ENCODE measurements at places on chromosomes 11 and 22.

- DNase-seq, result no peak
These were observed 912 bp downstream of the VPS51 start for GRCh38 chr11:65096926-65097325.

- no peak for DNase-seq
These were observed 21.9 kb downstream of the SCUBE1 start for GRCh38 chr22:43320943-43321900.

DNA sequence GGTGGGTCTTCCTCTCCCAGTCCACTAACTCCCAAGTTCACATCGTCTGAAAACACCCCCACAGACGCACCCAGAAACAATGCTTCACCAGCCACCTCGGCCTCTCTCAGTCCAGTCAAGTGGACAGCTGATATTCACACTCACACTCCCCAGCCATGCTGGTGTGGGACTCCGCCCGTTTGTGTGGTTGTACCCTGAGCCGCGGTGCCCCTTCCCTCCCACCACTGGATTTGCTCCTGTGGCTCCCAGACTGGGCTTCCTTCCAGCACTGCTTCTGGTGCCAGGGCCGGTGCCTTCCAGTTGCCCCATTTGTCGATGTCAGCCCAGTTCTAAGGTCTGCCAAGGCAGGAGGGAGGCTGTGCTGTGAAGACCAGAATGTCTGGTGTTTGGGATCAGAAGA, 37.9 kb upstream of the PLET1 start:
- DNase-seq, result no peak

- no peak for DNase-seq
These were observed 688 bp upstream of the LRRC74B start for GRCh38 chr22:21044931-21045584.

GRCh38 chr11:11071486-11071885, 213.6 kb upstream of the ZBED5 start:
- DNase-seq, result no peak

GRCh38 chr22:26374391-26375026, 54.6 kb upstream of the ASPHD2 start:
- no peak for DNase-seq

DNA sequence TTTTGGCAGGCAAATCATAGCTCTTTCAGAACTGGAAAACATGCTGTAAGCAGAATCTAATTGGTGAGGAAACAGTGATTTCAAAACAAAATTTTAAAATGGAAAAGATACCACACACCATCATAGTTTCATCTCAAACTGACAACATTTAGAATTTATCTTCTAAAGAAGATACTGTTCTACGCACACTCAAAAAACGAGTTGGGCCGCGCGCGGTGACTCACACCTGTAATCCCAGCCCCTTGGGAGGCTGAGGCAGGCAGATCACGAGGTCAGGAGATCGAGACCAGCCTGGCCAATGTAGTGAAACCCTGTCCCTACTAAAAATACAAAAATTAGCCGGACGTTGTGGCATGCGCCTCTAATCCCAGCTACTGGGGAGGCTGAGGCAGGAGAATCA, 44.2 kb upstream of the ADSL start:
- no peak for DNase-seq

- no peak for DNase-seq
These were observed 13.5 kb downstream of the SEZ6L start for GRCh38 chr22:26182723-26183122.

DNA sequence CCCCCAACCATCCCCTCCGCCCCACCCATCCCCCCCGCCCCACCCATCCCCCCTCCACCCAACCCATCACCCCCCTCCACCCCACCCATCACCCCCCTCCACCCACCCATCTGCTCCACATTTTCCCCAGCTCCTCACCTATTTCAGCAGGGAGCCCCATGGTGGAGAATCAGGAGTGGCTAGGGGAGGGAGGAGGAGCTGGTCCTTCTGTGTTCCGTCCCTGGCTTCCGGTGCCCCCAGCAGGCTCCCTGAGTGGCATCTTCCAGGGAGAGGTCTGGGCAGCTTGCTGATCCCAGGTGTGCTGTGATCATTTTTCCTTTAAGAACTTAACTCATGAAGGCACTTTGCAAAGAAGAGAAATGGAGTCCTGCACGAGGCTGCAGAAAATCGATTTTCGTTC, 365.8 kb downstream of the TBC1D22A start:
- no peak for DNase-seq

DNA sequence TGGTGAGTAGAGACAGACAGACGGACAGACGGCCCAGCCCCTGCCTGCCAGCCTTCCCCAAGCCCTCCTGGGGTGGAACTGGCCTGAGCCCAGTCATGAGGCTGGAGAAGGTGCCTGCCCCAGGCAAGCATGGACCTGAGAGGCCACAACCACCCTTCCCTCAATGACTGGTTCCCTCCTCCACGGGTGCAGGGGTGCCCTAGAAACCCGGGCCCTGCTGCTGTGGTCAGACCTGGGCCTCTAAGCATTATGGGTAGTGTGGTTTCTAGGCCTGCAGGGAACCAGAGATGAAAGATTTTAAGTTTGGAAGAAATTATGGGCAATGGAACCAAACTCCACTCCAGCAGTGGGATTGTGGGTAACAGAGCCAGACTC, 13.5 kb downstream of the RHBDD3 start:
- DNase-seq, result no peak

- no peak for DNase-seq
These were observed 3.9 kb upstream of the GCAT start for GRCh38 chr22:37803639-37804351.

GRCh38 chr11:33835143-33835878, 56.6 kb downstream of the LMO2 start:
- peak; percentile 62 for DNase-seq

GRCh38 chr11:8192896-8193209, 24.0 kb upstream of the RIC3 start:
- DNase-seq, result no peak

GRCh38 chr11:35049859-35050531, 89.0 kb upstream of the CD44 start:
- no peak for DNase-seq

- DNase-seq, result no peak
These were observed 18.6 kb upstream of the WNT7B start for GRCh38 chr22:45995405-45996101.

GRCh38 chr11:117690484-117691217, 106.4 kb downstream of the DSCAML1 start:
- DNase-seq, result no peak

- no peak for DNase-seq
These were observed 62.8 kb downstream of the NRXN2 start for GRCh38 chr11:64660205-64660604.

DNA sequence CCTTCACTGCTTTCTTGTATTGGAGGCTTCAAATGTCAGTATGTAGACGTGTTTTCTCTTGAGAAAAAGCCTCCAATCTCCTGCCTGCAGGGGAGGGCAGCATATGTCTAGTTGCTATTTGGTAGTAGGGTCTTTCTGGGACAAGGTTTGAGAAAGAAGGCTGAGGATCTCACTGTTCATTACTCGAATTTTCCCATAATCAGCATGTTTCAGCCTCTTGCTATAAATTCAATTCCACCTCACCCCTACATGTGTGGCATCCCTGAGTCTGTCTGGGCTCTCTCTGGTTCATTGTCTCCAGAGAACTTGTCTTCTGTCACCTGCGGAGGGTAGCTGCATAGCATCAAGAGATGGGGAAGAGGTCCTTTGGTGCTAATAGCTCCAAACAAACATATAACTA, 19.5 kb upstream of the CCDC83 start:
- no peak for DNase-seq

- DNase-seq, result no peak
These were observed 132.6 kb downstream of the MIAT start for GRCh38 chr22:26789951-26790350.

- no peak for DNase-seq
These were observed 55.2 kb upstream of the RPS13 start for GRCh38 chr11:17132654-17133053.

- DNase-seq, result no peak
These were observed 340.7 kb downstream of the MIAT start for GRCh38 chr22:26998129-26998528.

GRCh38 chr22:45096256-45096907, 67.3 kb upstream of the NUP50 start:
- peak; percentile 79 for DNase-seq

- peak; percentile 84 for DNase-seq
These were observed 20.2 kb downstream of the FADS3 start for GRCh38 chr11:61871158-61871597.

- no peak for DNase-seq
These were observed 13.2 kb upstream of the AMPD3 start for GRCh38 chr11:10441652-10442503.

GRCh38 chr22:45626198-45626651, 45.4 kb upstream of the ATXN10 start:
- no peak for DNase-seq

DNA sequence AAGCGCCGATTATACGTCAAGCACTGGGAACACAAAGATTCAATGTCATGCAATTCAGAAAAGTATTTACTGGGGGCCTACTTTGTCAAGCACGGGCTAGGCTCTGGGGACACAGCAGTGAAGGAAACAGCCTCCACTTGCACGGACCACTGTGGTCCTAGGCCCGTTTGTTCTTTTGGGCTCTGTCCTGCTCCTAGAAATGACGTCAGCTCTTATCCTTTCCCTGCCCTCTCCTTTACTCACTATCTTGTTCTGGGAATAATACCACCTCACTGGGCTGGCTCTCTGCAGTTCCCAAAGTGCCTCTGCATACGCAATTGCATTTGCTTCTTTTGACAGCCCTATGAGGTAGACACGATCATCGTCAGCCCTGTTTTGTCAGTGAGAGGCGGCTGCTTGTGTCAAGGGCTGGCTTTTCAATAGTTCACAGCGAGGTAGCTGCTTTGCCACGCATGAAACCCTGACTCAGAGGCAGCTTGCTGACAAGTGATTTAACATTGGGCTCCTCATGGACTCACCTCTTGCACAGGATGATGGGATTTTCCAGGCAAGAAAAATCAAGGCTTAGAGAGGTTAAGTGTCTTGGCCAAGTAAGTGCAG, 22.9 kb upstream of the IGSF22 start:
- DNase-seq, result no peak

GRCh38 chr11:106552694-106553203, 465.5 kb downstream of the GUCY1A2 start:
- DNase-seq, result no peak

DNA sequence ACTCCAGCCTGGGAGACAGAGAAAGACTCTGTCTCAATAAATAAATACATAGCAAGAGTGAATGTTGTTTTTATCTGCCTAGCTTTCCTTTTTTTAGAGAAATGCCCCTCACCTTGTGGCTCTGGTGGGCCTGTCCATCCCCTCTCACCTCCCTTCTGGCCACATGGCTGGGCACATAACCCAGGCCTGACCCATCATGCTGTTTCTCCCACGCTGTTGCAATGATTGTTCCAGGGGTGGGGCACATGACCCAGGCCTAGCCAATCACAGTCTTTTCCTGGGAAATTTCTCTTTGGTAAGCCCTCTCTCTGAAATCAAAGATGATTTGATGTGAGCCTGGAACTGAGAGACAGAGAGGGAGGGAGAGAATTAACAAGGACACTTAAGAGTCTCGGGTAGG, 5.5 kb upstream of the CYTH4 start:
- no peak for DNase-seq

DNA sequence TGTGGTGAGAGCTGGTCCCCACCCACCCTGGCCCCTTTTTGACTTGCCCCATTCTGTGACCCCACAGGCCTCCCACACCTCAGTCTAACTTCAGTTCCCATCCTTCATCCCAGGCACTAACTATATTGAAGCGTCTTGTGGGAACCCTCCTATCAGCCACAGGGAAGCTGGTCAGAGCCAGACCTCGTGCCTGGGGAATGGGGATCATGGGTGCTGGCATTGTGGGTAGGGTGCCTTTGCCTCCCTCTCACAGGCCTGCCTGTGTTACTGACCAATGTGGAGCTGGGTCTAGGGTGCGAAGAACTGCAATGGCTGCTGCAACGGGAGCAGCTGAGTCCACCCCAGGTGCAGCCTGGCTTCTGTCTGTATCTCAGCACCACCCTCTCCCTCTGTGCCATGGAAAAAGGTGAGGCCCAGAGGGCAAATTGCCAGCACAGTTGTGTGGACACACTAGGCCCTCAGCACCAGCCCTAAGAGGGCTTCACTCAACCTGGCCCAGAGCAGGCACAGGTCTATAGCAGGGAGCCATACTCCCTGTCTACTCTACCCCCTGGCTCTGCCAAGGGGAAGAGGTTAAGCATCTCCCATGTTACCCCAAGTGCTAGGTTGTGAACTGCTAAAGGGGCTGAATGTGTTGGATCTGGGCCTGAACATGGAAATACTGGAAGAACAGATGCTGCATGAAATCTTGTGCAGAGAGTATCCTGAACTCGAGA, 37.3 kb downstream of the RRP8 start:
- no peak for DNase-seq

DNA sequence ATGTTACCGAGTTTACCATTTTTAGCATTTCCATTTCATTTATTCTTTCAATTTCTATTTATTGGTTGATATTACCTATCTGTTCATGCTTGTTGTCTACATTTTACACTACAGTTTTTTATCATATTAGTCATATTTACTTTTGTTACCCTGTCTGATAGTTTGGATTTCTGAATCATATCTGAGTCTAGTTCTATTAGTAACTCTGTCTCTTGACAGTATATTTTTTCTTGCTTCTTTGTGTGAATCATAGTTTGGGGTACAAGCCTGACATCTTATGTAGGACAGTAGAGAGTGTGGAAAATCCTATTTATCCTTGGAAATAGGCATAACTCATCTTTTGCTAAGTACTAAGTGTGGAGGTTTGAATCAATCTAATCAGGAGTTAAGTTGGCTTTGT, 263.9 kb upstream of the SESN3 start:
- no peak for DNase-seq

GRCh38 chr22:48944433-48944750, 883.3 kb downstream of the BRD1 start:
- no peak for DNase-seq

DNA sequence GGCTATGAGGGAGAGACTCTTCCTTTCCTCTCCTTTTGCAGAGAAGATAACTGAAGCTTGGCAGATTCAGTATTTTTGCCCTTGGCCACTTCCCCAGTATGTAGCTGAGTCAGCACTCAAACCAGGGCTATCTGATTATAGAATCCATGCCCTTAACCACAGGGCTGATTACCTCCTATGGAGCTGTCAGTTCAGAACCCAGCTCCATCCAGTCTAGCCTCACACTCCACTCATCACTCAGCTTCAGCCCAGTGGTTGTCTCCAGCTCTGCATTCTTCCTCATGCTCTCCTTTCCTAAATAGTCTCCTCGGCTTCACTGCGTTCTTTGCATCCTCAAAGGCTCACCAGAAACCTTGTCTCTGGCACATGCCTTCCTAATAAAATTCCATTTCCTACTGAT, 151.6 kb upstream of the BLID start:
- peak; percentile 46 for DNase-seq

- no peak for DNase-seq
These were observed 6.5 kb downstream of the ZFTA start for GRCh38 chr11:63761931-63762653.

DNA sequence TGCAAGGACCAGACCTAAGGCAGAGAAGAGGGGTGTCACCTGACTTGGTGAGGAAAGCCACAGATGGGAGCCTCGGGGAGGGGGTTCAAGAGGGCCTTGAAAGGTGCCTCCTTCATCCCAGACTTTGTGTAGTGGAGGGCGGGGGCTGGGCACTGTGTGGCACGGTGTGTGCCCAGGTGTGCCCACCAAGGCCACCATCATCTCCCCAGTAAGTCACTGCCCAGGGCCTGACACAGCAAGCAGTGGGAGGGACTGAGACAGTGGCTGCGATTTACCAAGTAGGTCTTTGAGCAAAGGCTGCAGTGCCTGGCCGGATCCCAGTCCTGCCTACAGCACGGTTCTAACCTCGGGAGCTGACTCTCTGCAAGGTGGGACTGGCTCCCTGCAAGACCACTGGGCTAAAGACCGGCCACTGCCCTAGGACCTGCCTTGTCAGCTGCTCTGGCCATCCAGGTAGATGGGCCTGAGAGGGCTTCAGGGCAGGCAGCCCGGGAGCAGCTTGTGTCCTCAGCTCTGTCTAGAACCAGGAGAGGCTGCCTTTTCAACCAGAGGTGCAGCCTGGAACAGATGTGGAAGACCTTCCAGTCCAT, 1.4 kb downstream of the OSM start:
- no peak for DNase-seq
